Stimulated activated CD4-positive, alpha-beta T cell treated with anti-CD3 and anti-CD28 coated beads, TNF-alpha, amount 100 ng/mL, for 4 hours (primary cell): ENCODE measurements at places on chromosomes 12 and 14.
A peak's percentile ranks its signal among the peaks of the same experiment; 100 is the strongest.

DNA sequence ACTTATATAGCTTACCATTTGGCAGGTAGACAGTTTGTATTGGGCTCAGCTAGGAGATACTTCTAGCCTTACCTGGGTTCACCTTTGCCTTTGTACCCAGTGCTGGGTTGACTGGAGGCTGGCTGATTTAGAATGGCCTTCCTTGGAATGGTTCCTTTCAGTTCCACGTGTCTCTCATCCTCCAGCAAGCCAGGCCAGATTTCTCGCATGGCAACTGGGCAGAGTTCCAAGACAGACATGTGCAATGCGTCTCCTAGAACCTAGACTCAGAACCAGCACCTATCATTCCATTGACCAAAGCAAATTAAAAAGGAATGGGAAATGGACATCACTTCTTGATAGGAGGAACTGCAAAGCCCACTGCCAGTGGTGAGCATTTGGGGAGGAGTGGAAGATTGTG lies 79.1 kb upstream of the BDKRB2 start:
- DNase-seq = no peak

DNA sequence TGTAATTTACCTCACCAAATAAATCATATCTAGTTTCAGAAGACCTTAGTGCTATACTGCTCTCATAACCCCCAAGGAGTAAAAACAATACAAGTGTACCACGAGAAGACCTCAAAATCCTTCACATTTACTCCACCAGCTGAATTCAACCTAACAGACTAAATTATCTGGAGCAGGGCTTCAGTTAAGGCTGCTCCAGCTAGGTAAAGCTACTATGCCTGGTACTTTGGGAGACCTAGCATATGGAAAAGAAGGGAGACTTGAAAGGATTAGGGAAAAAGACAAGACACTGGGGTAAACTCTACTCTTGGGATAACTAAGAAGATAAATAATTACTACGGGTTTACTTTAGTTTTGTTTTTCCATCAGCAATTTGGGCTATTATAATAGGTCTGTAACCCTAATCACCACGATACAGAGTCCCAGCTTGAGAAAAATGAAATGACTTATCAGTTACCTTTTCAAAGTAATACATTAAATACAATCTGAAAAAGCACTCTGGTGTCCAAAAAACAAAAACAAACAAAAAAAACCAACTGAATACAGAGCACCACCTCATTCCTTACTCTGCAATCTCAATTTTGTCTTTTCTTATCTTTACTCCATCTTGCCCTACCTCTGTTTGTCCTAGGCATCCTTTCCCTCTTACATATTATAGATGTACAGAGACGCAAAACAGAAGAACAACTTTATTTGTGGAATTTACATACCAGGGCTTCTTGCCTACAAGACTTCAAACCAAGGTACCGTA lies 2.1 kb downstream of the EML5 start:
- DNase-seq = no peak

- no peak for DNase-seq
Observed at GRCh38 chr14:104656014-104656714, 33.3 kb upstream of the INF2 start.

DNA sequence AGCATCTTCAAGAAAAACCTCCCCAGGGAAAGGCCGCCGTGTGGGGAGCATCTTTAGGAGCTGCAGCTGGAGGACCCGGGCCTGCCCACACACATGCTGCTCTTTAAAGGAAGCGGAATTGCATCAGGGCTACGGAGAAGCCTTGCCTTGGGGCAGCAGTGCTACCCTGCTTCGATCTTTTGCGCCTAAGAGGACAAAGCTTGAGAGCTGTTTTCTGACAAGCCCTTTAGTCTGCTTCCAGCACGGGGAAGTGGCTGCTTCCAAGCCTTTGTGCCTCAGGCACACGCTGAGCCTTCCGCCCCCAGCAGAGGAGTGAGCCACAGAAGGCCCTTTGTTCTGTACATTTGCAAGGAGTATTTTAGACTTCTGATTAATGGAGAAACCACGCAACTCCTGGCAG lies 31.5 kb downstream of the COA8 start:
- DNase-seq = no peak

GRCh38 chr12:44000309-44000952 lies 164.6 kb downstream of the TMEM117 start:
- DNase-seq = no peak

GRCh38 chr14:77579780-77580179 lies 36.7 kb downstream of the SPTLC2 start:
- no peak for DNase-seq

DNA sequence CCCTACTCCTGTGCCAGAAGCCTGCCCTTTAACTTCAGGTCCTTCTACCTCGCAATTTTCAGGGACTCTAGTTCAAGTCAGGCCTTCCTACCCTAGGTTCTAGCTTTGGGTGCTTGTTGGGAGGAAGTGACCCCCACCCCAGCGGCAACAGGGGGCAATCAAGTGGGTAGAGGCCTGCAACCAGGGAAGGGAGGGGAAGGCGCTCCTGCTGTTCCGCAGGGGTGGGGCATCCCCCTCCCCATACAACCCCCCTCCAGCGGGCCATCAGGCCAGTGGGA lies 204 bp upstream of the PRPH start:
- DNase-seq = no peak

DNA sequence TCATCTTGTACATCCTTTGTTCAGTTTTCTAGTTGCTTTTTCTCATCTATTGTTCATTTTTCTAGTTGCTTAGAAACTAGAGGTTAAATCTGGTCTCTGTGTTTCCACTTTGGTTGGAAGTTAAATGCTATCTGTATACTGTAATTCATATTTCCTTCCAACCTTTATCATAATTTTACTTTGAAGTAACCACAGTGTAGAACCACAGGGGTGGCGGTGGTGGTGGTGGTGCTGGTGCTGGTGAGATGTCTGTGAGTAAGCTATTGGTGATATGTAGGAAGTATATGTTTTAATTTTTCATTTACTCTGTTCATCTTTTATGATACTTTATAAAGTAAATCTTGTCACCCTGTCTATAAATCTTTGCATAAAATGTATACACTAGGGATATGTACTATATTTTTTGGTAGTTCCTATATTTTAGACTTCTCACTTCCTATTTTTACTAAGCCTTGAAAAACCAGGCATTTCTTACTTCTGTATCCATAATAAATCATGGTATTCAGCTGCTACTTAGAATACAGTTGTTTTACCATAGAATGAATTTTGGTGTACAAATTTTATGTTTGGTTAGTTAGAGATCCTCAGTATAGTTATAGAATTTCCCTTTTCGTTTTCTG lies 31.9 kb downstream of the CCDC91 start:
- DNase-seq = peak; percentile 43

GRCh38 chr12:124637581-124637981 lies 70.2 kb upstream of the NCOR2 start:
- no peak for DNase-seq

DNA sequence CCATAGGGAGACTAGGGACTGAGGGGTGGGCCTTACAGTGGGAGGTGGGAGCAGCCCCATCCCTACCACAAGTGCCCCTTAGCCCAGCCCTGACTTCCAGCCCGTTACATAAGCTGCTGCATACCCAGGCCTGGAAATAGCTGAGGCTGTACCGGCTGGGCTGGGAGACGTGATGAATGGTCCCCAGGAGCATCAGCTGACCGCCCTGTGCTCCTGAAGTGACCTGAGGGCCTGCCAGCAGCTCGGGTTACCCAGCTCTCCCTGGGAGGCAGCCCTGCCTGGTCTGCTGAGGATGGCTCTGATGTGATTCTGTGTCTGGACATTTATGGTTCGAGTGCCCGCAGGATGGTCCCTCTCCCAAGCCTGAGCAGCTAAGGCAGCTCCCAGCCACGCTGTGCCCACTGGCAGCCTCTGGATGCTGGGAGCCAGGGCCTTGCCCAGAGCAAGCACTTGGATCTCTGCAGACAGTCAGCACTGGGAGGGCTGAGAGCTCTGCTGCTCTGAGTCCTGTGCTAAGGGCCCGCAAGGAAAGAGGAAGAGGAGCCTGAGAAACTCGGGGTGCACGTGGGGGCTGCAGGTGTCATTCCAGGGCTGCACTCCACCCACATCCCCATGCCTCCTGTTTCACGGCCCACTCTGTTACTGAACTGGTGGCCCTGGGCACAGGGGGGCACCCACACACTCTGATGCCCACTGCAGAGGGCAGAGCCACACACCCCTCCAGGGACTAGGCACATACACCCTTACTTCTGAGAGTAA lies 20.5 kb downstream of the TAMALIN start:
- DNase-seq = no peak

DNA sequence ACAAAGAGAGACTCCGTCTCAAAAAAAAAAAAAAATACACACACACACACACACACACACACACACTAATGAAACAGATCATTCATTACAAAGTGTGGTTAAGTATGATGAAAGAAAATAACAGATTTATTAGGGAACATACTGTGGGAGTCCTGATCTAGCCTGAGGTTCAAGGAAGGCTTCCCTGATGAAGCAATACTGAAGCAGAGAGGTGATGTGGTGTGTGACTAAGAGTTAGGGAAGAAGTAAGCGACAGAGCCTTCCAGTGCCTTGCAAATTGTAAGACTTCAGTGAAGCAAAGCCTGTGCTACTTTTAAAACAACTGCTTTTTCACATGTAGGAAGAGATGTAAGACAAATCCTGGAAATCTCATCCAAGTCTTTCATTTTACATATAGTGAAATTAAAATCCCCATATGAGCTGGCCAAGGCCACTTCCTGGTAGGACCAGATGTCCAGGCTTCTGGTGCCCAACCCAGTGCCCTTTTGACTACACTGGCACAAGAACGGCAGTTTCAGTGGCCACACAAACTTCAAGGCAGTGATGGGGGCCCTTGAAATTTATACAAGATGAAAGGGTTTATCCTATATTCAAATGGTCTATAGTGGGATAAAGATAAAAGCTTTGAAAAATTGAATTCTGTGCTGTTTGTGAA lies 86.2 kb downstream of the STON2 start:
- no peak for DNase-seq

DNA sequence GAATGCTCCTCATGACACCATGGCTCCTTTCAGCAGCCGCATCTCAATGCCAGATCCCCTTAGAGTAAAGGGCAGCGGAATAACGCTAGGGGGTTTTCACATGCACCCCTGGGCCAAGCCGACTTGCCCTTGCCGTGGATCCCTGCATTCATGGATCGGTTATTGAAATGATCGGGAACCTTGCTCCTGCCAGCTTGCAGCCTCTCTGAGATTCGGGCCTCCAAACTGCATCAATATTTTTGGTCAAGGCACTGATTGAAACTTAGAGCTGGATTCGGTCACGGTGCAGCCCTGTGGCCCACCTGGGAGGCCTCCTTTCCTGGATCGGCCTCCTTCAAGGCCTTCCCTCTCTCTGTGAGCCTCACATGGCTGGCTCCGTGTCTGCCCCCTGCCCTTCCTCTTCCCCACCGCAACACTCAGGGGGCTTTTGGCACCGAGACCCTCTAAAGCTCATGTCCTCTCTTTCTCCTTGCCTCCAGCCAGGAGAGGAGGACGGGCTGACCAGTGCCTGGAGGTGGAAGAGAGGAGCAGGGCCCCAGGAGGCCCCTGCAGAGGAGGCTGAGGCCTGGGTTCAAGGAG lies 1.8 kb downstream of the PTPN6 start:
- no peak for DNase-seq

GRCh38 chr12:80700327-80700726 lies 7.1 kb upstream of the MYF6 start:
- no peak for DNase-seq

DNA sequence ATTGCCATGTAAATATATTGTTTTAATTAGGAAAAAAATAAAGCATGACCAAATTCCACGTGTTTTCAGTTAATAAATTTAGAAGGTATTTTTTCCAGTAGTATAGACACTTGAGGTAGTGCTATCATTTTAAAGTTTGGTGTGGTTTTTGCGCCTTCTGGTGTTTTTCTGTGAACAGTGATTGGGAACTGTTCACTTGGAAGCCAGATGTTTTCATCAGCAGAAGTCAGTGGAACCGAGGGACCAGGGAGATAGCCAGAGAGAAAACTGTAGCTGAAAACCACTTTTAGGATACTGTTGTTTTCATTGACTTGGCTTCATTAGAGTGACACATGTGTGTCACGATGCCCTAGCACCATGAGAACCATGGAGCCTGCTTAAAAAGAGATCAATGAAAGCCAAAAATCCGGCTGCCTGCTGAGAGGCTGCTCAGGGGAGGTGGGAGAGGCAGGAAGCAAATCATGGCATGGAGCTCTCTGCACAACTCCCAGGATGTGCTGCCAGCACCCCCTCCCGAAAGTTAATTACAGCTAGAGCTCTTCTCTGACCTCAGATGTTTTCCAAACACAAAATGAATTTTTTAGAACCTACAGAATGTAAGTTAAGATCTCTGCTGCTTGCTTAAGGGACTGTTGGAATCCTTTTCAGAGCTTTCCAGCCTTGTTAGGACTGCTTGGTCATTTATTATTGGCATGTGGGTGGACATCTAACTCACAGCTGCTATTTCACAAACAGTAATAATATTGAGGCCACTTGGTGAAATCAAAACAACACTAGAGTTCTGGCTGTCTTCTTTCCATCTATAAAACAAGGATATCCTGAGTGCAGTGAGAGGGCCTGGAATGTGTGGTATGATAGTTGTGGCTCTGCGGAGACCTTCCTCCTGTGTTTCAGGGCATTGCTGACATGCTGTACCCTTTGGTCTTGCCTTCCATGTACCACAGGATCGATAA lies 192.3 kb downstream of the ANO4 start:
- no peak for DNase-seq

DNA sequence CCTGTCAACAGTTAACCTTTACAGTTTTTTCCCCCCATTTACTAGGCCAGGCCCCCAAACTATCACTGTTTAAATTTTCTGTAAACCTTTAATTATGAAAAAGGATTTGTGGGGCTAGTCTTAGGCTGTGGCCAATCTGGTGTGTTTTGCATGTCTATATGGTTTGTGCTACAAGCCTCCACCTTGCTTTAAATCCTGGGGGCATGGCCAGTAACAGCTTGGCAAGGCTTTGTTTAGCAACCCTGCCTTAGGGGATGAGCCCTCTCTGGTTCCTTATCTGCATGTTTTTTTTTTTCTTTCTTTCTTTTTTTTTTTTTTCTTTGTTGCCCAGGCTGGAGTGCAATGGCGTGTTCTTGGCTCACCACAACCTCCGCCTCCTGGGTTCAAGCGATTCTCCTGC lies 102.7 kb downstream of the KCNMB4 start:
- no peak for DNase-seq

- no peak for DNase-seq
Observed at GRCh38 chr12:65308601-65309071, 30.2 kb downstream of the MSRB3 start.

GRCh38 chr12:95220726-95221125 lies 3.1 kb downstream of the VEZT start:
- DNase-seq = no peak

DNA sequence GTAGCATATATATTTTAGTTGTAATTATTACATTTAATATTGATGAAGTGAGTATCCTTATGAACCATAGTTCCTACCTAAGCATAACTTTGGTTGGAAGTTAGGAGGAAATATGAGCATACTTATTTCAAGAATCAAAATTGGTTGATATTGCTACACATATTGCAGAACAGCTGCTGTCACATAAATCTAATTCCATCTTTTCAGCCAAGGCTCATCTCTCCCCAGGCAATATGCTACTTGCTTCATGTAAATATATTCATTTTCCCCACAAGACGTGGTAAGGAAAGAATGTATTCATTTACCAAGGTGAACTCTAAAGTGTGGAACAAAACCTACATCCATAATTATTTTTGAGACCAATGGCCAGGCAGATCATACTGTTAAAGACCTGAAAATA lies 62.5 kb upstream of the HIF1A start:
- no peak for DNase-seq

- DNase-seq = no peak
Observed at GRCh38 chr12:123843912-123844748, 82.0 kb downstream of the DNAH10 start.

GRCh38 chr12:62772416-62772955 lies 162.5 kb downstream of the PPM1H start:
- no peak for DNase-seq
